ENCODE measurements at places on chromosomes 4 and X.

DNA sequence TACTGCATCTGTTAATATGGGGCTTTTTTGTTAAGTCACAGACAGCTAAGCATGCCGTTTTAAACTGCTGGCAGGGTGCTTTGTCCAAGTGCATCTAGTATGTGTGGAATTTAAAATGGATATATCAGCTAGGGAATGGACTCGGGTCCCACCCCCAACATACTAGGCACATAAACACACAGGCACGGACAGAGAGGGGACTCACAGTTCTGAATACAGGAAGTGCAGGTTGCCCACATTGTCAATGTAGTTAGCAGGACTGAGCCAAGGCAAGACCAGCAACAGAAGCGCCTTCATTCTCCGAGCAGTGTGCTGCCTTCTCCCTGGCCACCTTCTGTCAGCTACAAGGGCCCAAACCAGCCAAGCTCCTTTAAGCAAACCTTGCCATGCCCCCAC lies 33.6 kb downstream of the LNX1 start:
- no peak for DNase-seq

DNA sequence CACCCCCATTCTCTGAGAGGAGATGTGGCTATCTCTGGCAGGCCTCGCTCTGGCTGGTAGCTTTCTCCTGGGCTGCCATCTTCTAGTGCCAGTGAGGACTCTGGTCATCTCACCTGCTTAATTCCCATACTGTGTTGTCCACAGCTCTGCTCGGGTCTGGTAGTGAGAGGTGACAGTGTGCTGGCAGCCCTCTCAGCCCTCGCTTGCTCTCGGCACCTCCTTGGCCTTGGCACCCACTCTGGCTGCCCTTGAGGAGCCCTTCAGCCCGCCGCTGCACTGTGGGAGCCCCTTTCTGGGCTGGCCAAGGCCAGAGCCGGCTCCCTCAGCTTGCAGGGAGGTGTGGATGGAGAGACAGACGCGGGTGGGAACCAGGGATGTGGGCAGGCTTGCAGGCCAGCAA lies 52.7 kb downstream of the CPLX1 start:
- no peak for DNase-seq

DNA sequence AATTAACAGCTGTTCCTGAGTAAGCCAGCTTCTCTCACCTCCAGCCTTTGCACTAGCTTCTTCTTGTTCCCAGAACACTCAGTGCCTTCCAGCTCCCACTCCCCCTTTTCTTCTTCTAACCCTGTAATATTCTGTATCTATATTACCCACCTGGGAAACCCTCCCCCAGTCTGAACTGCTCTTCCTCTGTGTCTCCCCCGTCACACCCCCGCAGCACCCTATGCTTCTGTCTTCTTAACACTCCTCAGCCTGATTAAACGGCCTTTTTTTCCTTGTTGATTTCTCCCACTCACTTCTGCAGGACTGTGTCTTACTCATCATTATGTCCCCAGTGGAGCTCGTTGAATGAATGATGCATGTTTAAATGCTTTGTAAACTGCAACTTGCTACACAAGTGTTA lies 9.0 kb upstream of the LONRF3 start:
- no peak for DNase-seq

- DNase-seq: no peak
Measured at GRCh38 chrX:19293606-19294325, 50.0 kb upstream of the PDHA1 start.

DNA sequence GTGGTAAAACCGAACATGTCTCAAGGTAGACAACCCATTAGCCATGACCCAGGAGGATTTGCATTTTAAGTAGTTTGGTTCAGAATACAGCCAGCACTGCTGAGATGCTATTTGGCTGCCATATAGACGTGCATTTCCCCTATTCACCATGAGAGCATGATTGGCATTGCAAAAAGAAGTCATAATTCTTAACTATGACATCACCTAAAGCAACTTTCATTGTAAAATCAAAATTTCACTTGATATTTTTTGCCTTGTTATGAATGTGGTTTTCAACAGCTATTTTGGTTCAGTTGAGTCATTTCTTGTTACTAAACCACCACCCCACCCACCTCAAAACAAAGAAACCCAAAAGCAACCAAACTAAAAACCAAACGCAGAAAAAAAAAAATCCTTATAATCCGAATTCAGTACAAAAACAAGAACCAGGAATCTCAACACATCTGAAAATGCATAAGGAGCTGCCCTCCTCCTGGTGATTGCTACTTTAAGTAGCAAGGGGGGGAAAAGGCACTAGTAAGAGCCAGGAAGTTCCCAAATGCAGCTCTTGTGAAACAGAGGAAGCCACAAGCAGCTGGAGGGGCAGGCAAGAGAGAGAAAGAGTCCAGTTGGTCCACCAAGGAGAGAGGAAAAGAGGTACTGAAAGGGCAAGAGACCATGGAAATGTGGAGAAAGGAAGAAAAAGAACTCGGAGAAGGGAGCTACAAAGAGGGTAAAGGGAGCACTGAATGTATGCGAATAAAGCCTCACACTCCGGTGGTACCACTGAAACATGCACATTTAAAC lies 3.1 kb downstream of the SLITRK4 start:
- no peak for DNase-seq

DNA sequence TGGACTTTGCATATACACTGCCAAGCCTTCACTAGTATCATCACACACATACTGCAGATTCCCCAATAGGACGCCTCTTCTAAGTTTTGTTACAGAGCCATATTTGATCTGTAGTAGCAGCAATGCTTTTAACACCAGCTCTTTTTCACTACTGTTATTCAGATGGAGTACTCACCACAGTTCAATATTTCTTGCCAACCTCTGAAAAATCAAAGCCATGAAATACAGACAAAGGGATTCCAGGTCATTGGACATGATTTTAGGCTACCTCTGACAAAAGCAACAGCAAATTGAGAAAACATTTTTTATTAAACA lies 390.7 kb upstream of the ADGRL3 start:
- no peak for DNase-seq

DNA sequence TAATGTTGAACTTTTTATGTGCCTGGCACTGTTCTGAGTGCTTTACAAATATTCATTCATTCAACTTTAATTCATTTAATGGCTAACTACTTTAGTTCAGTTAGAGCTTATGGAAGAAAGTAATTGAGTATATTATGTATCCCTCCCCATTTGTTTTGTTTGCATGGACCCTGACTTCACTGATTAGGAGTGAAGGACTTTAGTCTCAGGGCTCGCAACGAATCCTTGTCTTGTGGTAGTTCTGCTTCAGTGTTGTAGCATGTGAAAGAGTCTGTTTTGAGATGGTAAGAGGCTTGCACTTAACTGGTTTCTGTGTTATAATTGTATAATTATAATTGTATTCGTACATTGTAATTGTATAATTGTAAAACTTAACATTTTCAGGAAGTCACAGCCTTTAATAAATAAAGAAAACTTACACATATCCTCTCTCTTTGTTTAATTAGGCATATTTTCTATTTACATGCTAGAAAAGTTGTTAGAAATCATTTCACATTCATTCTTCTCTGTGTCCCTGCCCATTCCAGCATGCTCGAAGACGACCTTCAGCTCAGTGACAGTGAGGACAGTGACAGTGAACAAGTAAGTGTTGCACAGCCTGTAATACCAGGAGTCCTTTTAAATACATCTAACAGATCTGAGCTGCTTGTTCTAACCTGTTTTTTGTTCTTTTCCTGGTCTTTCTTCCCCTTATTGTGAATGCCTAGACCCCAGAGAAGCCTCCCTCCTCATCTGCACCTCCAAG lies 115.1 kb downstream of the KLHL8 start:
- no peak for DNase-seq

DNA sequence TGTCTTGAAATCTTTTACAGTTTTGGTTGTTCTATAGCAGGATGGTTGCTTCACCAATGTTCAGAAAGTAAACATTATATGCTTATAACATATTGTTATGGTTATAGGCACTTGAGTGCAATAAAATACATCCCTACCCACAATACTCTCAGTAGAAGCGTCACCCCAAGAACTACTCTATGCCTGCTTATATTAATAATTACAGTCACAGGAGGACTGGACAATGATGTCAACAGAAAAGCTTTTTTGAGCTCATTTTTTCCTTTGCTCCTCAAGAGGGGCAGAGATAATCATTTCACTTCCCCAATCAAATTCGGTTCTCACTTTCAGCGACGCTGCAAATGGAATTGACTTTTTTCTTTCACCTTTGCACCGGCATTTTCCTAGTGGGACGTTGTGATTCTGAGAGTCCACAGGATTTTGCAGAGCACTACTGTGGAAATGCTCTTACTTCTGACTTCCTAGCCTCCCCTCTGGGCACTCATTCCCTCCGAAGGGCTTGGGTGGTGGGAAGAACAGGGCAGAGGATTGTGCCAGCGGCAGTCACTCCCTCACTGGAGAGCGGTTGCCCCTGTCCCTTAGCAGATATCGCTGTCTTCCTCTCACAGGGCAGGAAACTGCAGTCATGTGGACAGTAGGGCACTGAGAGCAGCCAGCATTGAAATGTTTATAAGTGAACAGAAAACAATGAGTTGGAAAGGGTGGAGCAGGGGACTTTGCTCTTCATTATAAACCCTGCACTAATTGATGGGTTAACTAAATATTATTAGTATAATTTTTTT lies 24.9 kb upstream of the SGMS2 start:
- DNase-seq: no peak

DNA sequence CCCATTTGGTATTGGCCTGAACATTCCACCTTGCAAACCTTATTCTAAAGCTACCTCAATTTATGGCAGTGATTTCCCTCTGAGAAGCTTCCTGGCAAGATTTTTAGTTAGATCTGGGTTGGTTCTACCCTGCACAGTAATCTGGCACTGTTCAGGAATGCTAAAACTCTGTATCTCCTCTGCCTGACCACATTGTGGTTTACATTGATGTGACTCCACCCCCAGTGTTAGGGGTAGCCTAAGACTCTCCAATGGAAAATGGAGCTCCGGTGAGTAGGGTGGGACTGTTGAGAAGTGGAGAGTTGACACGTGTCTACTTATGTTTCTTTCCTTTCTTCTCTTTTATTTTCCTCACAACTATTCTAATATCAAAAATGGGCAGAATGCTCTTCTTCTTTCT lies 45.4 kb downstream of the BMPR1B start:
- DNase-seq: no peak

- no peak for DNase-seq
Measured at GRCh38 chr4:12447451-12447850, 1018.8 kb upstream of the HS3ST1 start.

DNA sequence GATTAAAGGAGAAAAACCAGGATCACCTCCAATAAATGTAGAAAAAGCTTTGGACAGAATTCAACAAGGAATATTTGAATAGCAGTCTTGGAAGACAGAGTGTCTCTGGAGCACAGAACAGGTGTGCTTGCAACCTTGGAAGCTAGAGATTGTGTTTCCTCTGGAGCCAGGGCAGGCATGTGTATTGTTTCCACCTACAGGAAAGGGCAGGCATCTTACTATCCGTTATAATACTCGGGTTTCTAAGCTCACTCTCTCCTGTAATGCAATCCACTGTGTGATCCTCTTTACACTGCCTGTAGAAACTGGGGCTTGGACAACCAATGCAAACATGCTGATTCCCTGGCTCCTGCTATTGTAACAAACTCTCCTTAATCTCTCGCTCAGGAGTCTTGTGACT lies 14.4 kb downstream of the CCDC110 start:
- DNase-seq: no peak

GRCh38 chrX:22165732-22166457 lies 106.8 kb upstream of the CBLL2 start:
- DNase-seq: no peak

- DNase-seq: no peak
Measured at GRCh38 chr4:7338876-7339623, 95.7 kb downstream of the PSAPL1 start.

- DNase-seq: no peak
Measured at GRCh38 chr4:41217374-41217773, 3.0 kb upstream of the APBB2 start.

GRCh38 chrX:138014577-138014976 lies 448.6 kb downstream of the ZIC3 start:
- DNase-seq: no peak

- DNase-seq: no peak
Measured at GRCh38 chr4:184850431-184851199, 24.8 kb upstream of the ACSL1 start.

DNA sequence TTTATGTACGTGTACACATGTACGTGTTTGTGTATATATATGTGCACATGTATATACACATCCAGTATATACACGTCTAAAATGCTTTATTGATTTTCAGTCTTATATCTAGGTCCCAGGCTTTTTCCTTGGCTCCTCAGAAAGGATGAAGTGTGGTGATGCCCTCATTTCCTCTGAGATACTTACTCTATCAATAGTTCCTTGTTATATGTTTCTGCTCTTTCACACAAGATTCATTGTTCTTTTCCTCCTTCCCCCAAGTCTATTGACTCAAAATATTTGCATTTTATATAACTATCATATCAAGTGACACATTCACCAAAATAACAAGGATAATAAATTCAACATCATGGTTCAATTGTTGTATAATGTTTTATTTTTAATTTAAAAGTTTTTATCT lies 359.2 kb downstream of the EPHA5 start:
- DNase-seq: no peak

- DNase-seq: no peak
Measured at GRCh38 chrX:115029869-115030570, 12.6 kb upstream of the IL13RA2 start.

GRCh38 chr4:88178626-88179231 lies 20.3 kb upstream of the ABCG2 start:
- no peak for DNase-seq

Data from left forelimb (tissue), 1 donor.